ENCODE measurements at places on chromosomes 3 and 15.

- DNase-seq: no peak
Observed at GRCh38 chr3:164200053-164200823, 878.1 kb downstream of the SI start.

GRCh38 chr3:123353227-123353849 is 95.6 kb downstream of the ADCY5 start:
- no peak for DNase-seq

- no peak for DNase-seq
Observed at GRCh38 chr3:48684480-48685143, 1.1 kb downstream of the NCKIPSD start.

GRCh38 chr15:53563627-53564026 is 195.8 kb downstream of the WDR72 start:
- DNase-seq: no peak

- DNase-seq: no peak
Observed at GRCh38 chr3:27354161-27354560, 15.0 kb downstream of the NEK10 start.

Data from DMS79 (cell line).